ENCODE measurements at places on chromosomes 6 and 20.

- no peak for DNase-seq
Measured at GRCh38 chr6:163985710-163986109, 571.2 kb downstream of the QKI start.

DNA sequence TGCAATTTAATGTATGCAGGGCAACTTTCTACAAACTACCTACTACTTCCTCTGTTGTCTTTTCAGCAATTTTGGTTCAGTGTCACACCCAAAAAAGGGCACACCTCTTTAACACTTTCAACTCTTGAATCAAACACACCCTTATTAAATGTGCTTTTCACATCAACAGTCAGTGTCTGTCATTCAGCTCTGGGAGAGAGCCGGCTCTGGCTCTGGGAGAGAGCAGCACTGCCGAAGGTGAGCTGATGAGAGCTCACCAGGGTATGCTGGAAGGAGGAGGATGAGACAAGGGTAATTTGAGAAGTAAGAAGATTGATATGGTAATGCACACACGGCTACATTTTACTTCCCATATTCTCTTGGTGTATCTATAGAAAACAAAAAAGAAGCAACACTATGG is 134.3 kb downstream of the RTN4IP1 start:
- no peak for DNase-seq

- DNase-seq, result peak; percentile 83
Measured at GRCh38 chr20:43975096-43975768, 60.6 kb downstream of the TOX2 start.

DNA sequence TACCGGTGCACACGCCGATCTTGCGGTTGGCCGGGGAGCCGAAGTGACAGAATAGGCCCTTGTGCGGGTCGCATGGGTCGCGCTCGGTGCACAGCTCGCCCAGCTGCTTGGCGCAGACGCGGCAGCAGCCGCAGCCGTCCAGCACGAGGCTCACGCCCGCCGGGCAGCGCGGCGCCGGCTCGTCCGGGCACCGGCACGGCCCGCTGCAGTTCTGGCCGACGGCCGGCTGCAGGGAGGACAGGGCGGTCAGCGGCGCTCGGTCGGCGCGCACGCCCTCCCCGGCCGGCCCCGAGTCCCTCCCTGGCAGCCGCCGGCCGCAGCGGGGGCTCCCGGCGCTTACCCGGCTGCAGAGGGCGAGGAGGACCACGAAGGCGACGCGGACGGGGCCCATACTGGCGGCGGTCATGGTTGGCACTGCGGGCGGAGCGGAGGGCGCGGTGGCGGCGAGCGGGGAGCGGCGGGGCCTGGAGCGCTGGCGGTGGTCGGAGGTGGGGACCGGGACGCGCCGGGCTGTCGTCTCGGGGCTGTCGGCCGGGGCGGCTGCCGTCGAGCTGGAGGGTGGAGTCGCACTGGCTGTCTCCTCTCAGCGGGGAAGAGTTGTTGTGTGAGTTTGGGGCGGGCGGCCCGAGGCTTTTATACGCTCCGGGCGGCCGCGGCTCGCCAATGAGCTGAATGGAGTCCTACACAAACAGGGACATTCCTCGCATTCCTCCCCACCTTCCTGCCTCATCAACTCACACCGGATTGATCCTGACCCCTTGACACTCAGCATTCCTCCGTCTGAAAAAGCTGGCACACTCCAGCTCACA is at the start of gene CCN2:
TSS of gene CCN2 (minus strand) at position 606 of the 809 bp plus-strand sequence. CDS start at position 406, 200 bp downstream.
- DNase-seq, result peak; percentile 98

- no peak for DNase-seq
Measured at GRCh38 chr6:11650711-11651110, 113.2 kb downstream of the TMEM170B start.

DNA sequence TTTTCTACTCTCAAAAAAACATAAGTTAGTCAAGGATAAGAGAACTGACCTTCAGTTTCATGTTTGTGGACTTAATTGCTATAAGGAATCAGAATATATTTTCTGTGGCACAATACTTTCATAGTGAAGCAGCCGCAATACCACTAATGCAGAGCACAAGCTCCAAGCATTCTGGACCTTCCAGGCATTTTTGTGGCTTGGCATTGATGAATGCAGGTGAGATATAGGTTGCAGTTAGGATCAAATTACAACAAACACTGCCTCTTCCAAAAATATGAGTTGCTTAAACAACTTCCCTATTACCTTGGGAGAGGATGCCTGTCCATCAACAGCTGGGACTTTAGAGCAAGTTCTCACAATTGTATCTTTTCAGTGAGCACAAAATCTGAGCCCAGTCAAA is 162.8 kb upstream of the RSPO3 start:
- DNase-seq, result no peak

DNA sequence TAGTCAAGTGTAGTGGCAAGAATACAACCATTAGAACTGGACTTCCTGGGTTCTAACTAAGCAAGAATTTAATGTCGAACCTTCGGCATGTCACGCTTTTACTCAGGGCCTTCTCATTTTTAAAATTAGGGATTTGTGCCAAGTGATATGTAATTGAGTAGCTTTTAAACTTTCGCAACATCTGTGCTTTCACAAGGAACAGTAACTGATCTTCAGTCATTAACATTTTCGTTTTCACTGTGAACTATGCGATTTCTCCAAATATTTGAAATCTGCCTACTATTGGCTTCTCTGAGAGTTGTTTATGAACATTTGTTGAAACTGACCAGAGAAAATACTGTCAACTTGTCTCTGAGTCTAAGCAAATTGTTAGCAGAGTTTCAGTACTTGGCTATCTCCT is 27.6 kb downstream of the GRM1 start:
- no peak for DNase-seq
